NCI-H2081 (cell line): ENCODE measurements at places on chromosomes 12 and 14.

DNA sequence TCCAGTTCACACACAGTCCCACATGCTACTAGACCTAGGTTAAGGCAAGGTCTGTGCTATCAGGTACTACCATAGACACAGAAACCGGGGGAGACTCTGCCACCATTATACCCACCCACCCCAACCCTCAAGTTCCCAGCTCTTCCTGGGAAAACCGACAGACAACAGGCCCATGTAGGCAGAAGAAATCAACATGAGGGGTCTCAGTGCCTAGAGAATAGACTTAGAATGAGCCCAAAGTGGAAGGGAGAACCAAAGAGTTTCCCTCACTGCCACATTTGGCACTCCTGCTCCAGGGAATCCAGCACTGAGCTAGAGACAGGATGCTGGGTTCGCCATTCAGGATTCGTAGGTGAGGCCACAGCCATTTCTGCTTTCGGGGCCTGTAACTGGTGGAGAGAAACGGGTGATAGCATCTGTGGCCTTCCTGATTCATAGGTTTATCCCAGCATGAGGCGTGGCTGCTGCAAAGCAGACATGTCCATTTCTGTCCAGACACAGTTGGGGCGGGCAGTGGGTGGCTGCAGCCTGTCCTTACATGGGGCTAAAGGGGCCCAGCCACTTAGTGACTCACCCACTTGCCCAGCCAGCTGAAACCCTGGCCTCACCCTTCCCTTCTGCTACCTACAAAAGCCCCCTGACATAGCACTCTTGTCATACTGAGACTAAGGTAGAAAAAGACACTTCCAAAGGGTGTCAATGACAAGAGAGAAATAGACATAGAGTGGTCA is 69.4 kb downstream of the IRF2BPL start:
- DNase-seq: no peak

DNA sequence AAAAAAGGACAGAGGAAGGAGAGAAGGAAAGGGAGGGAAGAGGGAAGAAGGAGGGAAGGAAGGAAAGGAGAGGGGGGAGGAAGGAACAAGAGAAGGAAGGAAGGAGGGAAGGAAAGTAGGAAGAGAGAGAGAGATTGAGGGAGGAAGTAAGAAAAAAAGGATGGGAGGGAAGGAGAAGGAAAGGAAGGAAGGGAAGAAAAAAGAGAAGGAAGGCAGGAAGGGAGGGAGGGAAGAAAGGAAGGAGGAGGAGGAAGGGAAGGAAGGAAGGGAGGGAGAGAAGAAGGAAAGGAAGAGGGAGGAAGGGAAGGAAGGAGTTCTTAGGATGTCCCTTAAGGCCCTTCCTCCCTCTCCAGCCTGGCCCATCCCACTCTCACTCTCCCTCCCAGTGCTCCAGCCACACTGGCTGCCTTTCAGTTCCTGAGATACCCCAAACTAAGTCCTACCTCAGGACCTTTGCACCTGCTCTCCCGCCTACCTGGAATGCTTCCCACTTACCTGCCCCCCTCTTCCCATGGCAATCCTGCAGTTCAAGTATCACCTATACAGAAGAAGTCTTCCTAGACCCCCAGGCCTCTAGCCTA is 21.7 kb upstream of the MSI1 start:
- no peak for DNase-seq

DNA sequence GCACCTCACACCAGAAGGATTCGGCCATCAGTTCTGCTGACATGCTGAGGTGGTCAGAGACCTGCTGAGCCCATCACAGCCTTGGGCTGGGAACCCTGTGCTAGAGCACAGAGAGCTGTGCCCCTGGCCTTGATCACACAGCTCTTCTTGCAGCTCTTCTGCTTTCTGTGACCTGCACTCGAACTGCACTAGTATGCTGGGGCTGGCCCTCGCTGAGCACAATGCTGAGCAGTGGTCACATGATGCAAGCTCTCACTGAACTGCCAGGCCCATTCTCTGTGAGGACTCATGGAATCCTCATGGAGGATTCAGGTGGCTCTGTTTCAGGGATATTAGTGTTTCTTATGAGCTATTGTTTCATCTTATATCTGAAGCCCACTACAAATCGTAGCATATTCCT is 22.5 kb downstream of the FBXO21 start:
- no peak for DNase-seq

DNA sequence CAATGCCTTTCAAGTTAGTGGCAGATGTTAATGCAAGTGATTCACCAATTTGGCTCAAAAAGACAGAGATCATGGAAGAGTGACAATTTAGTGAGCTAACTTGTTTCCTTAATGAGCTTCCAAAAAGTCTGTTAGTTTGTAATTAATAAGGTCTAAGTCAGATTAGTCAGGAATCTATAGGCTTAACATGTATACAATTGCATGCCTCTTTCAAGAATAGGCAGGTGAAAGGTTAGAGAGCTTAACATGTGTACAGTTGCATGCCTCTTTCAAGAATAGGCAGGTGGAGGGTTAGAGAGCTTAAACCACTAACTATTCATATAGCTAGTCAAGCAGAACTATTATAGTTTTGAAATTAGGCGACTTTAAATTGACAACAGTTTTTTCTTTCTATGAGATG is 663.8 kb downstream of the C12orf50 start:
- no peak for DNase-seq
